ENCODE measurements at places on chromosomes 7 and 10.

DNA sequence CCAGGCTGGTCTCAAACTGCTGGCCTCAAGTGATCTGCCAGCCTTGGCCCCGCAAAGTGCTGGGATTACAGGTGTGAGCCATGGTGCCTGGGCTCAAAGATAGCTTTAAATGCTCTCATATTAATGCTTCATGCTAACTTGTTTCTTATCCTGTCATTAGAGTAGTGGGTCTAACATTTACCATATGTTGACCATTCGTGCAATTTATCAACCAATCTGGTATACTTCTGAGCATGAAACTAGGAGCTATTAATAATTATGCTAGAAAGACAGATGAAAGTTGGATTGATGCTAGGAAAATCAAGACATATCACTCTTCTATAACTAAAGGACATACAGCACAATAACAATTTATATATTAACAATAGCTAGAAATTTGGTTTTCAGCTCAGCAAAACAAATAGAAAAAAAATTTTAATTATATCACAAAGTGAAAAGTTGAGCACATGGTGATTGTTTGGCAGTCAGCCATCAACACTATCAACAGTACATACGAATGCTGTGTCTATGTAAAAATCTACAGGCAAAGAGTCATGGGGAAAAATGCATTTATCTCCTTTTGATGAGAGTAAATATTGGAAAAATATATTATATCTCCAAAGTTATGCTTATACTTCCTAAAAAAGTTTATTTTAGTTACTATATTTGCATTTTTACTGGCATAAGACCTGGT is 112.1 kb upstream of the ABCB5 start:
- H3K27ac ChIP-seq, result no peak overlapping the region
- H3K36me3 ChIP-seq, result no peaks in the 10 kb centered on the region
- DNase-seq, result no peak
- no peaks in the 10 kb centered on the region for H3K4me1 ChIP-seq

GRCh38 chr7:37986908-37987330 is 66.5 kb downstream of the EPDR1 start:
- peaks cover 15% of the 10 kb centered on the region for H3K27me3 ChIP-seq
- DNase-seq, result no peak

DNA sequence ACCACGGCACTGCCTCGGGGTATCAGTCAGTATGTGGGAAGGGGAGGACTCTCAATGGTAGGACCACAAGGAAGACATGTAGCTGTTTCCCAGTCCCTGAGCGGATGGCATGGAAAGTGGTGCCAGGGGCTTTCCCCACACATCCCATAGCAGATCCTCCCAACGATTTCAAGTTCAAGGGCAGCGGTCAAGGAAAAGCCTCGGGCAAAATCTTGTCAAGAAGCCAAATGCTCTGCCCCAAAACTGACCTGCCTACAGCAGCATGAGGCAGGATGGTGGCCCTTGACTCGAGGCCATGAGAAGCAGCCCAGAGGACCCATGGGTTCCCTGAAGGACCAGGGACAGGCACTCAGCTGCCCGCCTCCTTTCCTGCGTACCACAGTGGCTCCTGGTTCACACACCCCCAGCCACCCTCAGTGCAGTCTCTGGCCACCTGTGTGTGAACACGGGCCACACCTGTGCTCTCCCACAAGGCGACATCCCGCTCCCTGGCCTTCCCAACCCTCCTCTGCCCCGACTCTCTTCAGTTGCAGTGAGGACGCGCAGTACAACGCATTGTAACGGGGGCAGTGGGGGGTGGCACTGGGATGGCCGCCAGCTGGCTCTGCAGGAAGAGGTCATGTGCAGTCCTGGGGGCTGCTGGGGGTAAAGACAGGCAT is 43.6 kb downstream of the CTBP2 start:
- peaks cover 19% of the 10 kb centered on the region for H3K27me3 ChIP-seq
- H3K4me3 ChIP-seq, result no peak overlapping the region
- no peak for DNase-seq
- H3K27ac ChIP-seq, result no peak overlapping the region
- peaks cover 2% of the 10 kb centered on the region for H3K4me1 ChIP-seq
- H3K36me3 ChIP-seq, result no peaks in the 10 kb centered on the region

DNA sequence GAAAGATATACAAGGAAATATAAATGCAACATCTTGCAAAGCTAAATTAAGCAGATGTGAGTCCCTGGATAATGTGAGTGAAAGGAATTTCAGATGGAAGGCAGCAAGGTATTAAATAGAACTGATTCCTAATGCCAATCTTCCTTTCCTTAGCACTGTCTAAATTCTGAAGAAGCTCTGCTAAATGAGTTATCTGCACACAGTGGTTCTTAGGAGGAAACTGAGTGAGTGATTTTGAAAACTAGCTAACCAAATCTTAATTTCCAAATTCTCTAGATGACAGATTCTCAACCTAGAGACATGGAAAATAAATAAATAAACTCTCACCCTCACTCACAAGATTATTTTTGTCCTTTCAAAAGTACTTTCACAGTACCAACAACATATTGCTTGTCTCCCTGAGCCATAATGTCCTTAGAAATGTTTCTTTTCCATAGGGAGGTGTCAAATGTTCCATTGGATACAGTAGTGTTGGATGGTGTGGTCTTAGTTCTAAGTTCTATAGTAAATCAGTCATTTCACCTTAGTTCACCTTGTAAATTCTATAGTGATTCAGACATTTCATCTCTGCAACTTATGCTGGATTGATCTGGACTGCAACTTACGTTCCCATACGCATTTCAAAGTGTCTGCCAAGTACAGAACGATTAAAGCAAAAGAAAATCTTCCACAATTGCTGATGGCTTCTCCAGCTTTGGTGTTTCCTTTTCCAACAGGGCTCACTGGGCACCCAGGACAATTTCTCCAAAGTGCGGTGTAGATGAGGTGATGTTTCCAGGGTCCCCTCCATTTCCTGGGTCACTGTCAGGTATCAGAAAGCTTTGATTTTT is 145.4 kb upstream of the FAM171A1 start:
- peaks cover 34% of the 10 kb centered on the region for H3K27me3 ChIP-seq
- no peak overlapping the region for H3K4me3 ChIP-seq
- DNase-seq, result no peak
- H3K27ac ChIP-seq, result no peak overlapping the region
- no peaks in the 10 kb centered on the region for H3K4me1 ChIP-seq
- peaks cover 2% of the 10 kb centered on the region for H3K36me3 ChIP-seq

DNA sequence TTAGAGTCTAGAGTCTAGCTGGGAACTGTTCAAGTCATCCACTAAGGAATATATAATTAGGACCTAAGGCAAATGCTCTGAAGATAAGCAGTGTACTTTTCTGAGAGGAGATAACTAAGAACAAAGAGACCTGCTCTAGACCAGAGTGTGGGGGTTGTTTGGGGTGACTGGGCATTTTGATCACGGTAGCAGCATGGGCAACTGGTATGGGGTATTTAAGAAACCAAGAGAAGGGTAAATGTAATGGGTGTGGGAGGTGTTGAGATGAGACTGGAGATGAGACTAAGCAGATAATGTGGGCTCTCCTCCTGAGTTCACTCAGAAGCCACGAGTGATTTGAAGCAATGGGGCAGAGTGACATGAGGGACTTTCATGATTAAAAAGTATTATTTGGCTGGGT is 1082.9 kb downstream of the GATA3 start:
- no peaks in the 10 kb centered on the region for H3K4me1 ChIP-seq
- no peak overlapping the region for H3K4me3 ChIP-seq
- H3K27ac ChIP-seq, result no peak overlapping the region
- DNase-seq, result no peak
- H3K36me3 ChIP-seq, result no peaks in the 10 kb centered on the region

DNA sequence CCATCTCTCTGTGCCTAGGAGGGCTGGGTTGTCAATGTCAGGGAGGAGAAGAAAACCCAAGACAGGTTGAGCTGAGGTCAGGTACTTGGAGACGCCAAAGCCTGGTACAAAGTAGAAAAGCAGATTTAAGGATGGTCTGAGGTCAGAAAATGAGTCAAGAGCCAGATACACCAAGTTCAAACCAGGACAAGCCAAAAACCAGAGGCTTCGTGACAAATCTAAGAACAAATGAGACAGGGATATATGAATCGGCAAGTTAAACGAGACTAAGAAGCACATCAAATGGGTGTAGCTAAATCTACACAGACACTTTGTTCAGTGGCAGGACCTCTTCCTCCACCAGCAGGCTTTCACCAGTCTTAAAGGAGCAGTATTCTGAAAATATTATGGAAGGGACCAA is 34.2 kb downstream of the C7orf33 start:
- H3K27me3 ChIP-seq, result peaks cover 6% of the 10 kb centered on the region
- H3K4me3 ChIP-seq, result peak overlapping the region; percentile 46
- H3K4me1 ChIP-seq, result peaks cover 36% of the 10 kb centered on the region
- H3K27ac ChIP-seq, result no peak overlapping the region

DNA sequence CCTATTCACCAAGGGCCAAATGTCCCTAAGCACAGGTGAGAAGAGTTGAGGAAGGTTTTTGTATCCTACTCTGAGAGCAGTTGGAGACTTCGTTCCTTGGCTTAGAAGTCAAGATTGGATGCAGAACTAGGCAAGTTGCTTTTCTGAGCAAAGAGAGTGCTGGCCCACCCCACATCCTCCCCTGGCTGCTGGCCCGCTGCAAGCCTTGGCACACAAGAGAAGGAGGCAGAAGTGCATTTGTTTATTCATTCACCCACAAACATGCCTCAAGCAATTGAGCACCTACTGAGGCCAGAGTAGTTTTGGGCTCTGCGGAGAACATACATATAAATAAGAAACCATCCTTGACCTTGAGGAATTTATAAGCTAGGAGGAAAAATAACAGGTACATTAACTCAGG is 318.9 kb downstream of the KCNMA1 start:
- no peak for DNase-seq
- H3K27me3 ChIP-seq, result no peaks in the 10 kb centered on the region
- no peak overlapping the region for H3K4me3 ChIP-seq
- H3K36me3 ChIP-seq, result no peaks in the 10 kb centered on the region

- peaks cover 14% of the 10 kb centered on the region for H3K4me1 ChIP-seq
- H3K4me3 ChIP-seq, result peak overlapping the region; percentile 66
Measured at GRCh38 chr7:1853431-1853985, 183.4 kb downstream of the ELFN1 start.

DNA sequence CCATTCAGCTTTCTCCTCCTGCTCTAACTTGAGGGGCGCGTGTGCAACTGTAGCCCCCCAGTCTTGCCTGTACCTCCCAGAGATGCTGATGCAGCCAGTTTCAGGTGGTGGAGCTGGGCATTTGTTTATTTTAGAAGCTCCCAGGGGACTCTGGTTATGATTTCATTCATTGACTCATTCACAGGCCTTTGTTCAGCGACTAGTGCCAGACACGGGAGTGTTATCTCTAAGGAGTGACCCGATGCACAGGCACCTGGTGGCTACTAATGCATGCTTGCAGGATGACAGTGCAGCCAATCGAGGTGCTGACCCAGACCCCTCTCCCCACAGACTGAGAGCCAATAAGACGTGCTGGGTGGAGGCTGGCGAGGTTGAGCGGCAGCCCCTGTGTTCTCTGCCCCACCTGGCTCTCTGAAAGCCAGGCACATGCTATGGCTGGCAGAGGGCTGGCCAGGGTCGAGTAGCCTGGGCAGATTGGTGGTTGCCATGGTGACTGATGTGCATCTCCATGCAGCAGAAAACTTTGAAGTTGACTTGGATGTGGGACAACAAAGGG is 19.7 kb upstream of the SLC18A2 start:
- DNase-seq, result no peak
- H3K27ac ChIP-seq, result no peak overlapping the region

DNA sequence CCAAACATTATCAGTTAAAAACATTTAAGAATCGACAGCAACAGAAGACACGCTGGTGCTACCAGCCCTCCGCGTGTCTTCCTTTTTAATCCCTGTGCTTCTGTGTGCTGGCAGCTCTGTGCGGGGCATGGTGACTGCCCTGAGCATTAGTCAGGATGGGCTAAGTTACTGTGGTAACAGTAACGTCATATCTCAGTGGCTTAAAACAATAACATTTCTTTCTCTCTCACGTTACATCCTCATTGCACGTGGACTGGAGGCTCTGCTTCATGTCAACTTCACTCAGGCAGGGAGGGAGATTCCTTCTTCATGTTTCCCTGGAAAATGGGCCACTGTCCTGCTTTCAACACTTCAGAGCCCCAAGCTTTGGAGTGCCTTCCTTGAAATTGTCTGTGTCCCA is 378.5 kb downstream of the CCSER2 start:
- H3K27me3 ChIP-seq, result peaks cover 5% of the 10 kb centered on the region
- H3K4me3 ChIP-seq, result no peak overlapping the region
- H3K36me3 ChIP-seq, result no peaks in the 10 kb centered on the region
- DNase-seq, result no peak
- H3K4me1 ChIP-seq, result no peaks in the 10 kb centered on the region

- peaks cover 2% of the 10 kb centered on the region for H3K4me1 ChIP-seq
- H3K36me3 ChIP-seq, result no peaks in the 10 kb centered on the region
- H3K27ac ChIP-seq, result no peak overlapping the region
- no peak overlapping the region for H3K4me3 ChIP-seq
- no peak for DNase-seq
Measured at GRCh38 chr10:88291289-88292184, 291.6 kb downstream of the RNLS start.

GRCh38 chr7:39560997-39561396 is 5.2 kb upstream of the YAE1 start:
- peaks cover 42% of the 10 kb centered on the region for H3K27me3 ChIP-seq
- no peak for DNase-seq
- H3K36me3 ChIP-seq, result no peaks in the 10 kb centered on the region
- no peak overlapping the region for H3K4me3 ChIP-seq

DNA sequence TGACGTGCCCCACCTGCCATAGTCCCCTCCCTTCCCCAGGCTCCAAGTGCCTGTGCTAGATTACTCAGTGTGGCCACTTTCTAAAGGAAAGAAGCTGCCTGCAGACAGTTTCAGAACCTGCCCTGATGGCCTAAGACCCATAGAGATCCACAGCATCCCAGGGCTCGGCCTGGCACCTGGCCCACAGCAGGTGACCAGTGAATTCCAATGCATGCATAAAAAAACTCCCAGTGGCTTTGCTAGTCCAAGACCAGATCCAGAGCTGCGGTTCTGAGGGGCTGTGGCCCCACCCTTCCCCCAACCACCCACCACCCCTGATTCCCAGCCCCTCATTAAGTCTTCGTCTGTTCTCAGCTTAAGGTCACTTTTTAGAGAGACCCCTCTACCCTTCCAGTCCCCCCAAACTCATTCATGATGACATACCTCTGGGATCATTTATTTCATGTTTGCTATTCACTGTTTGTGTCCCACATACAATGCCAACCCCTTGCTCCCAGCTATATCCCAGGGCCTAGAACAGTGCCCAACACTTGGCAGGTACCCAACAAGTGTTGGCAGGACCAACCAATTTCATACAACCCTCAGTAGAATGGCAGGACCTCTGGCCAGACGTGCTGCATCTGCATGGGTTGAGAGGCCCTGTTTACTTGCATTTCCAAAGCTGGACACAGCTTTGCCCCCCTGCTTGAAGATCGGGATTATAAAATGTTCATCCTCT is 118.1 kb downstream of the RGS10 start:
- H3K27me3 ChIP-seq, result no peaks in the 10 kb centered on the region
- DNase-seq, result no peak
- no peak overlapping the region for H3K27ac ChIP-seq
- peaks cover 2% of the 10 kb centered on the region for H3K36me3 ChIP-seq
- no peak overlapping the region for H3K4me3 ChIP-seq
- no peaks in the 10 kb centered on the region for H3K4me1 ChIP-seq
